ENCODE measurements at places on chromosomes 1 and 21.
A peak's percentile ranks its signal among the peaks of the same experiment; 100 is the strongest.

DNA sequence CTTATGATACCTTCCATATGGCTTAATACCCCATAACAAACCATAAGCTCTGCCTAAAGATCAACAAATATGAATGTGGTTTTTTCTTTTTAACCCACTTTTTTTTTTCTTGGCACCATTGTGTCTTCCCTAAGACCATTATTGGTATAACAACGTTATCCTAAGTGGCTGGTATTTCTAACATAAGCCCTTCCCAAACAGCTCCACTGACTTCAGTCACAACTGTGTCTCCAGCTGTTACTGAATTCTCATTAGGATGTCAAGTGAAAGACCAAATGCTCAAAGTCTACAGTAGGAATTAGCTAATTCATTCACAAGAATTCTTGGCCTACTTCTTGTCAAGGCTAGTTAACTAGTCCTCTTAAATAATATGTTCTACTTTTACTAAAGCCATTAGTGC is 4.2 kb upstream of the RXRG start:
- no peak for DNase-seq

DNA sequence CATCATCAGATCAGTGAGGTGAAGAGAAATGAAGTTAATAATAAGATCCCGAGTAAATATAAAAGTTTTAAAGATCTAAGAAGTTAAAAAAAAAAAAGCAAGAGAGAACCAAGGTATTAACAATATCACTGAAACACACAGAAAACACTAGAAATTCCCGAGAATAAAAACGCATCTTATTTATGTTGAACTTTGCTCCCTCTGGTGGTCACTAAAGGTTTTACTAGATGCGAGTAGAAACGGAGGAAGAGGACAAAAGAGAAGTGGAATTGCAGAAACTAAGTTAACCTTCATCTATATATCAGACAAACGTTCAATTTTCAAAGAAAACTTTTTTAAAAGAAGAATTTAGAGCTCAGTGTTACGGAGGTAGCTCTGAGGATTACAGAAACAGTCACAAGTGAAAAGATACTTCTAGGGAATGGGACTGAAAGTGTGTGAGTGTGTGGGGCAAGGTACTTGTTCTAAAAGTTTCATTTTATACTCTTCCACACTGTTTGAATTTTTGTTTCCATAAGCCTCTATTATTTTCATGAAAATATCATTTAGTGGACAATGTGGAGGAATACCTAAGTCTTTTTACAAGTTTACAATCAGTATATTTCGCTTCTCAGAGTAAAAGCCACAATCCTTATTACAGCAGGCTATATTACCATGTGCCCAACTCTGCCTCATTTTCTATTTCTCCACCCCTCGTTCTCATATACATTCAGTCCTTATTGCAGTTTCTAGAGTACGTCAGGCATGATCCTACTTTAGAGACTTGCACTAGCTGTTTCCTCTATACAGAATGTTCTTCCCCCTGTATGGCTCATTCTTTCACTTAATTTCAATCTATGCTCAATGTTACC is 19.7 kb downstream of the ACBD6 start:
- peak; percentile 4 for DNase-seq

GRCh38 chr1:186985889-186986491 is 157.2 kb downstream of the PLA2G4A start:
- peak; percentile 55 for DNase-seq

- DNase-seq, result no peak
Observed at GRCh38 chr1:26181586-26182382, 4.5 kb downstream of the CNKSR1 start.

DNA sequence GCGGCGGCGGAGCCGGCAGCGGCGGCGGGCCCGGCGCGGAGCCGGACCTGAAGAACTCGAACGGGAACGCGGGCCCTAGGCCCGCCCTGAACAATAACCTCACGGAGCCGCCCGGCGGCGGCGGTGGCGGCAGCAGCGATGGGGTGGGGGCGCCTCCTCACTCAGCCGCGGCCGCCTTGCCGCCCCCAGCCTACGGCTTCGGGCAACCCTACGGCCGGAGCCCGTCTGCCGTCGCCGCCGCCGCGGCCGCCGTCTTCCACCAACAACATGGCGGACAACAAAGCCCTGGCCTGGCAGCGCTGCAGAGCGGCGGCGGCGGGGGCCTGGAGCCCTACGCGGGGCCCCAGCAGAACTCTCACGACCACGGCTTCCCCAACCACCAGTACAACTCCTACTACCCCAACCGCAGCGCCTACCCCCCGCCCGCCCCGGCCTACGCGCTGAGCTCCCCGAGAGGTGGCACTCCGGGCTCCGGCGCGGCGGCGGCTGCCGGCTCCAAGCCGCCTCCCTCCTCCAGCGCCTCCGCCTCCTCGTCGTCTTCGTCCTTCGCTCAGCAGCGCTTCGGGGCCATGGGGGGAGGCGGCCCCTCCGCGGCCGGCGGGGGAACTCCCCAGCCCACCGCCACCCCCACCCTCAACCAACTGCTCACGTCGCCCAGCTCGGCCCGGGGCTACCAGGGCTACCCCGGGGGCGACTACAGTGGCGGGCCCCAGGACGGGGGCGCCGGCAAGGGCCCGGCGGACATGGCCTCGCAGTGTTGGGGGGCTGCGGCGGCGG is 1.0 kb downstream of the ARID1A start:
- no peak for DNase-seq

DNA sequence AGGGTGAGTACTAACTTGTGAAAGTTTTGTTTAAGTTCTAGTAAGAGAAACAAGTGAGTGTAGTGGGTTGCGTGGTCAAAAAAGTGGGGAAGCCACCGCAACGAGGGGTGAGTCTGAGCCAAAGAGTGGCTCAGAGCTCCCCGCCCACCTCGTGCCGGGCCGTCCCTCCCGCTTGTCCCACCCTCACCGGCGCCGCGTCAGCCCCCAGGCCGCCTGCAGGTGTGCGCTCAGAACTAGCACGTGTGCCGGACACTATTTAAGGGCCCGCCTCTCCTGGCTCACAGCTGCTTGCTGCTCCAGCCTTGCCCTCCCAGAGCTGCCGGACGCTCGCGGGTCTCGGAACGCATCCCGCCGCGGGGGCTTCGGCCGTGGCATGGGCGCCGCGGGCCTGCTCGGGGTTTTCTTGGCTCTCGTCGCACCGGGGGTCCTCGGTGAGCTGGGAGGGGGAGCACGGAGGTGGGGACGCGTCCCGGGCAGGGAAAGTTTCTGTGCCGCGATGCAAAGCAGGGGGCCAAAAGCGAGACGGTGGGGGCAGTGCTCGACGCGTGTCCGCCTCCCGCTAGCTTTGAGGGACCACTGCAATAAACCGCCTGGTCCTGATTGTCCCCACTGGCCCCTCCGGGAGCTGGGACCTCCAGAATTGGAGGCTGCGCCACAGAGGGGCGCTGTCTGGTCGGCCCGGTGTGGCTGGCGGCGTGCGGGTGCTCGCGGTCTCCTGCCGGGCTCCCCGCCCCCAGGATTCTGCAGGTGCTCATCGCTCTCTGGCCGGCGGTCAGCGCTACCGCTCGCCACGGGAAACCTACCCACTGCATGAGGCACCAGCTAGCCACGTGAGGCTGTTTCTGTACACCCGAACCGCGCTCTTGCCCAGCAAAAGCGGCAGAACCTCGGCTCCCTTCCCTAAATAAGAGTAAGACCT is at the start of gene CR2:
TSS of gene CR2 (plus strand) at position 283 of the 919 bp plus-strand sequence. CDS start at position 374, 91 bp downstream.
- no peak for DNase-seq

- DNase-seq, result peak; percentile 54
Observed at GRCh38 chr1:165114022-165114888, 242.3 kb downstream of the LMX1A start.

DNA sequence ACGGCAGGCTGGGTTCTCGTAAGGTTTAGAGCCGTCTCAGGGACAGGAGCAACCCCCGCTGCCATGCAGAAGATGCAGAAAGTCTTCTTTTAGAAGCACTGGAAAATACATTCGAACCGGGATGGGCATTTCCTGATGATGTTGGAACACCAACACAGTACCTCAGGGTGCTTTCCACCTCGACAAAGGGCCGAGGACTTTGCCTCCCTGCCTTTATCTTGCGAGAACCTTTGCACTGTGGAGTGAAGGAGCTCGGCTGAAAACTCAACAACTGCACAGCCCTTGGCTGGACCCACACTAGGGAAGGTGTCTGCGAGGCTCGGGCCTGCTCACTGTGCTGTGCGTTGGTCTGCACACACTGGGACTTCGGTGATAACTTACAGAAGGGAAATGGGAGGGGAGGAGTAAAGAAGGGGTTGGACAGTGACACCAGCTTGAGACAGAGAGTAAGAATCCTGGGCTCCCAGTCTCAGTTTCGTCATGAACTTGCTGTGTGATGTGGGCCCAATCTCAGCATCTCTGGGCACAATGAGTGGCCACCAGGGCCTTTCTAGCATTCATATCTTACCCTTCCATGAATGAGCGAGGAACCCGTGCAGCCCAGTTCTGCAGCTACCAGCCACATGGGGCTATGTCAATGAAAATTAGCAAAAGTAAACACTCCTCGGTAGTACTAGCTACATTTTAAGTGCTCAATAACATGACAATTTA is 18.2 kb downstream of the RCAN1 start:
- no peak for DNase-seq

DNA sequence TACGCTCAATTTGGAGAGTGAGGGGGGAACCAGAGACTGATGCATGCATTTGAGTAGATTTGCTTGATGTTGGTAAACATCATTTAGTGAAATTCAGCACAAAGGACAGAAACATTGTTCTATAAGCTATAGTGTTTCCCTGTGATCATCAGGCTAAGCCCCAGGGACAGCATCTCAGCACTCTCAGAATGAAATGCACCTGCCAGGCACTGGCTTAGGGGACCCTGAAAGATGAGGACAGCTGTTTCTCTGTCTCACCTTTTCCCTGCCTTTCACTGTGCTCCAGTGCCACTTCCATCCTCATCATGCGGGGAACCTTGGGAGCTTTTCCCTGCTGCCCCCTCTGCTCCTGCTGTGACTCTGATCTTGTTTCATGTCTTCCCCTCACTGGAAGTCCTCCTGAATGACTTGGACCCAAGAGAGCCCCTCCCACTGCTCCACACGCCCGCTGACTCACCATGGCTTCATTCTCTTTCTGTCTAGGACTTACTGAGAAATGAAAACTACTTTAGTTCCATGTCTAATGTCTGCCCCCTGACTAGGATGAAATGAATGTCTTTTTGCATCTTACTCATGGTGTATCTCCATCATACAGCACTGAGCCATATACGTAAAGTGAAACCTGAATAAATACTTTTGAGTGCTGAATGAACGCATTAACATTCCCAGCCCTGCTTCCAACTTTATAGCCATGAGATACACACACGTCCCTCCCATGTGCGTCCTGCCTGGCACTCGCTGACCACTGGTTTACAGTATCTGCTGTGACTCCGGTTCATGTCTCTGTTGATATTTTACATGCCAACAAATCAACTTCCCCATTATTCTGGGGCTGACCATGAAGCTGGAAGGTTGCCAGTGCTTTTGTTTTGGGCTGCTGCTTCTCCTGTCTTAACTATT is 182.0 kb downstream of the PCP4 start:
- no peak for DNase-seq

DNA sequence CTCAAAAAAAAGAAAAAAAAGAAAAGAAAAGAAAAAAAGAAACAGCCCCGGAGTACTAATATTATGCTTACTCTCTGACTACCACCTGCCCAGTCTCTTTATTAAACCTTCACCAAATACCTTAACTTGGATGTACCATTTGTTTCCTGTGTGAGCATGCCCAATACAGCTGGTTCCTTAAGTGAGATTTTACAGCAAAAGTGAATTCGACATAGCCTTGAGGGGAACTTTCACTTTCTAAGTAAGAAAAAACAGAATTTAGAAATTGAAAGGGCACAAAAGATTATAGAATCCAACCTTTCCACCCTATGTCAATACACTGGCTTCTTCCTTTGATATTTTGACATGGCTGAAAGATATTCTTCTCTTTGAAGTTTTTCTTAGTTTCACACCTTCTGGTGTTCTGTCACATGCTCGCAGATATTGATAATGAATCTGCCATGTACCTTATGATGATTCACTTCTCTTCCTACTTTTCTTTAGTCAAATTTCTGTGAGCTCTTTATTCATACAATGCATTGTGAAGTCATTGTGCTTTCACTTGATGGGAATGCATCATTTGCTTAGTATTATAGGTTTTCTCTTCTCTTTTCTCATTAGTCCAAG is 5.2 kb upstream of the GIPC2 start:
- DNase-seq, result no peak

DNA sequence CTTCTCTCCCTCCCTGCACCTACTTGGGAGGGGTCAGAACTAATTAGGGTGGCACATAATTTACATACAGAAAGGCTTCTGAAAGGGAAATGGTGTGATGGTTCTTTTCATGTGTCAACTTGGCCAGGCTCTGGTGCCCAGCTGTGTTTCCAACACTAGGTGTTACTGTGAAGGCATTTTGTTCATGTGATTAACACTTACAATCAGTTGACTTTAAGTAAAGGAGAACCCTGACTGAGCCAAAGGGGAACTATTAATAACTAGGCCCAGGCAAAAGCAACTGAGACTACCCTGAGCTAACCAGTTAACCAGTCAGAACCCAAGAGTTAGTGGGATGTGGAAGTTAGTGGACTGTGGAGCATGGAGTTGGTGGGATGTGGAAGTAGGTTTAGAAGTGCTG is 114.9 kb downstream of the SEC16B start:
- no peak for DNase-seq

- DNase-seq, result no peak
Observed at GRCh38 chr1:205356440-205357139, at the start of gene KLHDC8A. TSS of gene KLHDC8A (minus strand) at chr1:205356922. CDS start at chr1:205343604, 13,318 bp downstream.

GRCh38 chr1:66315671-66316070 is 218.3 kb upstream of the SGIP1 start:
- no peak for DNase-seq

DNA sequence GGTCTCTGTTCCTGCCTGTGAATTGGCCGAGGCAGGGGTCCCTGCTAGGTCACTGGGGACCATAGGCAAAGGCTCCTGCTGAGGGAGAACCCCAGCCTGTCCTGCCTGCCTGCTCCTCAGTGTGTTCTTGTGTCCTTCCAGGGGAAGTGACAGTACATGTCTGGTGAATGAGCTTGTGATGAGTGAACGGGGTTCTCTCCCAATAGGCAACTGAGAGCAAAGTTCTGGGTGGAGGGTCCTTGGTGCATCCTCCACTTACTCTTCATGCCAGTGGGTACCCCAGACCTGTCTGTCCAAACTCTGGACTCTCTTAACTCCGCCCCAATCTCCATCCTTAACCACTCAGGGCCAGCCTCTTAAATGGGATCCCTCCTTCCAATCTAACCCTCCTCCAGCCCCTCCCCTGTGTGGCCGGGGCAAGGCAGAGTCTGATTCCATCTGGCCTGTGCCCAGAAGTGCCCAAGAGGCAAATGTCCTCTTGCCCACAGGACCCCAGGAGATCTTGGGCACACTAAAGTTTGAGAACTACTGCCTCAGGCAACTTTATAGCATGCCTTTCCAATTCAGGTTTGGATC is 2.0 kb downstream of the XKR8 start:
- DNase-seq, result no peak

- DNase-seq, result peak; percentile 42
Observed at GRCh38 chr1:22612671-22613571, 23.5 kb upstream of the C1QA start.

DNA sequence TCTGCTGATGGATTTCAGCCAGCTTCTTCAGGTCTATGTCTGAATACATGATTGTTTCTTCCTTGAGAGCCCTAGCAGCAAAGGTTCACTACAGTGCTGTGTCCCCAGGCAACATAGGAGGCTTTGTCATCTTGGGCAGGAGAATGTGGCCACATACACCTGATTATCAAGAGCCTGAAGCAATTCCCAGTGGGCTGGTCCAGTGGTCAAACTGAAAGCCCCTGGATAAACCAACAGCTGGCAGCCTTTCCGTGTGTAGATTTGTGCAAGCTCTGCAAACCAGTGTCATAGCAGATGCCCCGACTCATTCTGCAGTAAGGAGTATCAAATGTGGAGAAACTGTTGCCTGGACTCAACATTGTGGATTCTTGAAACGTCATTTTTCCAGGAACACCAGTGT is 2.3 kb upstream of the GIPC2 start:
- no peak for DNase-seq

- DNase-seq, result no peak
Observed at GRCh38 chr1:119686661-119687060, 25.1 kb upstream of the PHGDH start.

- DNase-seq, result no peak
Observed at GRCh38 chr1:89918794-89919155, 76.1 kb upstream of the ZNF326 start.

All from SHP77 treated with DMSO at 0.1 percent for 48 hours (cell line).